ENCODE measurements at places on chromosomes 16 and 17.

GRCh38 chr16:51388516-51388951 lies 237.5 kb upstream of the SALL1 start:
- DNase-seq = no peak

- no peak for DNase-seq
These were observed 245 bp upstream of the RNF227 start for GRCh38 chr17:7916385-7916682.

DNA sequence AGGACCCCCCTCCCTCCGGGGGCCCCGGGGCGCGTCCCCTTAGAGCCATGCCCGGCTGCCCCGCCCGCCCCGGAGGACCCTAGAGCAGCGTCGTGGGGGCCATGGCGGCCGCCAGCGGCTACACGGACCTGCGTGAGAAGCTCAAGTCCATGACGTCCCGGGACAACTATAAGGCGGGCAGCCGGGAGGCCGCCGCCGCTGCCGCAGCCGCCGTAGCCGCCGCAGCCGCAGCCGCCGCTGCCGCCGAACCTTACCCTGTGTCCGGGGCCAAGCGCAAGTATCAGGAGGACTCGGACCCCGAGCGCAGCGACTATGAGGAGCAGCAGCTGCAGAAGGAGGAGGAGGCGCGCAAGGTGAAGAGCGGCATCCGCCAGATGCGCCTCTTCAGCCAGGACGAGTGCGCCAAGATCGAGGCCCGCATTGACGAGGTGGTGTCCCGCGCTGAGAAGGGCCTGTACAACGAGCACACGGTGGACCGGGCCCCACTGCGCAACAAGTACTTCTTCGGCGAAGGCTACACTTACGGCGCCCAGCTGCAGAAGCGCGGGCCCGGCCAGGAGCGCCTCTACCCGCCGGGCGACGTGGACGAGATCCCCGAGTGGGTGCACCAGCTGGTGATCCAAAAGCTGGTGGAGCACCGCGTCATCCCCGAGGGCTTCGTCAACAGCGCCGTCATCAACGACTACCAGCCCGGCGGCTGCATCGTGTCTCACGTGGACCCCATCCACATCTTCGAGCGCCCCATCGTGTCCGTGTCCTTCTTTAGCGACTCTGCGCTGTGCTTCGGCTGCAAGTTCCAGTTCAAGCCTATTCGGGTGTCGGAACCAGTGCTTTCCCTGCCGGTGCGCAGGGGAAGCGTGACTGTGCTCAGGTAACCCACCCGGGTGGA lies 759 bp downstream of the ALKBH5 start:
- no peak for DNase-seq

DNA sequence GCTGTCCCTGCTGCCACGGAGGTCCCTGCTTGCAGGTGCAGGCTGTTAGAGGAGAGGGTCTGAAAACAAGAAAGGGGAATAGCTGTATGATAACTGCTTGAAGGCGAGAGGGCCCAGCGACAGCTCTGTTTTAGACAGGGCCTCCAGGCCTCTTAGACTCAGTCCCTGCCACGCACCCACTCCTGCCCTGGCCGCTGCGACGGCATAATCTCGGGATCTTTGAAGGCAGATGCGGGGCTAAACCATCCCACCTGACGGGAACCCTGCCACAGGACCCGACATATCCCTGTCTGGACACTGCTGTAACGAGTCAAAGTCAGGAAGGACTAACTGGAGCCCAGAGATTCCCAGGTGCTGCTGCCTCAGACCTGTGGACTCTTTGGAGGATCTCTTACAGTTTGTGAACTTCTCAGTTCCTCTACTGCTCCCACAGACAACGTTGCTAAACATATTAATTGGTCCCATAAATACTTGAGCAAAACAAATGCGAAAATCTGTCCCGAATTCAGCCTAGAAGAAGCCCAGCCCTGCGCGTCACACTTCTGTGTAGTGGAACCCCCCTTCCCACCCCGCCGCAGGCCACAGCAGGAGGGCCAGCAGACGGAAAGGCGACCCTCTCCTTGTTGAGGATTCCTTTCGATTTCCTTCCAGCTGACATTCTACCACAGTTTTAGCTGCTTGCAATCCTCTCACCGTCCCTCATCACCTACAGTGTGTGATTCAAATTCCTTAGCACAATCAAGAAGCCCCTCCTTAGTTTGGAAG lies 998 bp upstream of the TMEM11 start:
- DNase-seq = no peak

DNA sequence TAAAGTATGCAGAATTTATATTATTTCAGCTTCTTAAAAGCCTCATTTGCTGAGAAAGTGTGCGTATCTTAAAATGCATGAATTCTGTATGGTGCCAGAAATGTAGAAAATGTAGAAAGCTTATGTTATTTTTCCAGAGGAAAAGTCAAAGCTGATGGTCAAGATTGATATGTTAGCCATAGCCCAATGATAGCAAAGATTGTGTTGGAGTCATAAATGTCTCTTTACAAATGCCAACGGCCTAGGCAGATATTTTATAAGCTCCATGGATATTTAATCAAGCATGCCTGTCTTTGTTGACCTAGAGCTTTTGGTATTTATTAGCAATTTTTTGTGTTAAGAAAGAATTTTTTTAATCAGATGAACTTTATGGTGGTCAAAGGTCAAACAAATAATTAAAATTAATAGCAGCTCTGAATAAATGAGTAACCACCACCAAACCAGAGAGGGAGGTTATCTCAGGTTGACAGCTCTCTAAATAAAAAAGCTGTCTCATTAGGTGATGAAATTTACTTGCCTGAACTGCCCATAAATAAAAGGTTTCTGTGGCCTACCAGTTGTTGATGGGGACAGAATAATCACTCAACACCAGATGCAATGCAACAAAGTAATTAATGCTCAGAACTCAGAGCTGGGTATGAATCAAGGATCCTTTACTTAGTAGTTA lies 28.5 kb downstream of the CLEC3A start:
- no peak for DNase-seq

GRCh38 chr17:56297184-56297583 lies 143.9 kb downstream of the ANKFN1 start:
- DNase-seq = no peak

DNA sequence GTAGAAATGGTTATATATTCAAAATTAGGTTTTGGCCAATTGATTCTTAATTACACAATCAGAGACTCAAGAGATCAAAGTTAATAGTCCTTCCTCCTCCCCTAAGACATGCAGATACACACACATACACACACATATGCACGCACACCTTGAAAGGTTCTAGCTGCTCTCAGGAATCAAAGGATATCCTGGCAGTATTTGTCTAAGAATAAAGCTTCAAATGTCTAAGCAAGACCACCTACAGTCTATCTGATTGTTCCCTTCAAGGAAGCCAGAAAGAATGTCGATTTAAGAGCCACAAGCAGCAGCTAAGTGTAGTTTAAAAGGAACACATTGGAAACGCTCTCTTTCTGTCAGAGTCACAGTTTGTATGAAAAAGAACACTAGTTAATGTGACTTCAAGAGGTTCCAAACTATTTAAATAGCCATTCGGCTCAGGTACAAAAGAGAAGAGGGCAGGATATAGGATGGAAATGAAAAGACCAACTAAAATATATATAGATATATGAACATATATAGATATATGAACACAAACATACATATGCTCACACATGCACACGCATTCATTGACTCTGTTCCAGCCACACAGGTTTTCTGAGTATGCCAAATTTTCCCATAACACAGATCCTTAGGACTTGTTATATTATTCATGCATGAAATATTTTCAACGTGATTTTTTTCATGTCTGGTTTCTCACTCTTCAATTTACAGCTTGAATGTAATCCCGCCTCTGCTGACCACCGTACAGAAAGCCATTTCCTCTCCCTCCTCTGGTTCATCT lies 79.0 kb downstream of the CDH8 start:
- DNase-seq = peak; percentile 74

DNA sequence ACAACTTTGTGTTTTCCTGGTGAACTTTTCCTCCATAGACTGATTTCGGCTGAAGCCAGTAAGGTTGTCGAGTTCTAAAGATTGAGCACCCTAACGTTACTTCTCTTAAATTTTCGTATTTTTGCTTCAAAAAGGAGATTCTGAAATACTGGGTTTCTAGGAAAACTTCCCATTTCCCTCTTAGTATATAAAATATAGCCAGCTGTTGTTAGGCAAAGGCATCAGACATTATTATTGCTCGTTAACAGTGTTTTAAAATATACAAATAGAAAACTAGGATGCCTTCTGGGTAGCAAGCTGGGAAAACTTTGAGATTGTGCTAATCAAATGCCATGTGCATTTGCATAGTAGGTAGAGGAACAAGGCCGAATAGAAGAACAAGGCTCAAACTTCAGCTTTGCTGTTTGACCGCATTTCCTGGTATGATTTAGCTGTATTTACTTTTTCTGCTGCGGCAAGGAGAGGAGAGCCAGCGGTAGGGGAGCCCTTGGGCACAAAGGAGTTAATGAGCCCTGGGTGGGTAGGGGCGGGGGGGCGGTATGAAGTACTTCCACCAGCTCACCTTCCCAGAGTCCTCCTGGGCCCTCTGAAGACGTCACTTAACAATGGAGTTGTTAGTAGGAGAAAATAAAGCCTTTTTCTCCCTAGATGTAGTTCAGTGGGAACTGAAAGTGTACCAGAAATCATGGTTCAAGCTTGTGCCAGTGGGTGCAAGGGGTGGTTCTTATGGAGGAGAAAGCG lies 151.9 kb downstream of the MSI2 start:
- no peak for DNase-seq

DNA sequence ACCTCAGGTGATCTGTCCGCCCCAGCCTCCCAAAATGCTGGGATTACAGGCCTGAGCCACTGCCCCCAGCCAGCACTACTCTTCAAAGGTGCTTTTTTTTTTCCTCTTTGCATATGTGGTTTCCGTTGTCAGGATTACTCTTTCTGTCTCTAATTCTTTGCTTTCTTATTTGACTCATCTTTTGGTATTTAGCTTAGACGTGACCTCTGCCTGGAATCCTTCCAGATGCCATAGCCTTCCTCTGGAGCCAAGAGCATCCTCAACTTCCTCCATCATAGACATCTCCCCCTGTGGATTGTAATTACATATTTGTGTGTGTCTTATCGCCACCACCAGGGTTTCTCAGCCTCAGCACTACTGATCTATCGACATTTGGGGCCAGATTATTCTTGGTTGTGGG lies 84.4 kb upstream of the XYLT1 start:
- DNase-seq = no peak

GRCh38 chr17:42284024-42284369 lies 4.3 kb upstream of the STAT5A start:
- DNase-seq = no peak

- no peak for DNase-seq
These were observed 134.2 kb downstream of the MGAT5B start for GRCh38 chr17:77002103-77003045.

DNA sequence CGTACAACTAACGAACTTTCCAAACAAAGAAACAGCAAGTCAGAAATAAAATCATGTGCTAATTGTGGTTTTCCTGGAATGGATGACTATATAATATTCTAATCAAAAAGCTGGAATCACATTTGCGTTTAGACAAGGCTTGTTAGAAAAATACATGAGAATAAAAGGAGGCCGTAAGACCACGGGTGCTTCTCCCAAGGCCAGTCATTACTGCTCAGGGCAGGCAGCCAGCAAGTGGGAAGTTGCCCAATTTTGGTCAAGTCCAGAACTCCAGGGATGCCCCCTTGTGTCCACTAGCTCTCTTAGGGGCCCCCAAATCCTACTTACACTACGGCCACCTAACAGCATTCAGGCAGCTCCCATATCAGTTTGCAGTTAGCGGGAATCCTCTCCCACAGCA lies 25.9 kb upstream of the LYRM9 start:
- DNase-seq = no peak

GRCh38 chr16:67529582-67530012 lies 968 bp downstream of the RIPOR1 start:
- DNase-seq = no peak

GRCh38 chr17:16474012-16474725 lies 17.8 kb downstream of the LRRC75A start:
- DNase-seq = no peak

GRCh38 chr17:48907713-48908046 lies 527 bp upstream of the UBE2Z start:
- no peak for DNase-seq

- DNase-seq = no peak
These were observed 51.9 kb upstream of the CACNG3 start for GRCh38 chr16:24204150-24204665.

GRCh38 chr16:30677931-30678585 lies 19.8 kb downstream of the FBRS start:
- no peak for DNase-seq

- DNase-seq = no peak
These were observed 439.7 kb upstream of the RBFOX1 start for GRCh38 chr16:6892966-6893365.

DNA sequence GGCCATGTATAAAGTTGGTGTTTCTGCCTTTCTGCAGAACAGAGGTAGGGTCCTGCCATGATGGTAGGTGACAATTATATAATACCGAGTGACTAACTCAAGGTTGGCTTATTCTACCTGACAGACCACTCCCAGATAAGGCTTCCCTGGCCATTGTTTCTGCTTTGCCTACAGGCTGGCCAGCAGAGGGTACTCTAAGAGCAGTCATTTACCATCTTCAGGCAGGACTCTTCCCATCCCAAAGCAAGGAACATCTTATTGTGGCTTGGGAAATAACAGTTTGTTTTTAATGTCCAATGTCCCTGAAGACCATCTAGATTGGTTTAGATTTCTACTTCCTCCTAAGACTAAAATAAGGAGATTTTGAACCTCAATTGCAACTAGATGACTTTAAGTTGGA lies 74.1 kb downstream of the SNX11 start:
- peak; percentile 24 for DNase-seq

DNA sequence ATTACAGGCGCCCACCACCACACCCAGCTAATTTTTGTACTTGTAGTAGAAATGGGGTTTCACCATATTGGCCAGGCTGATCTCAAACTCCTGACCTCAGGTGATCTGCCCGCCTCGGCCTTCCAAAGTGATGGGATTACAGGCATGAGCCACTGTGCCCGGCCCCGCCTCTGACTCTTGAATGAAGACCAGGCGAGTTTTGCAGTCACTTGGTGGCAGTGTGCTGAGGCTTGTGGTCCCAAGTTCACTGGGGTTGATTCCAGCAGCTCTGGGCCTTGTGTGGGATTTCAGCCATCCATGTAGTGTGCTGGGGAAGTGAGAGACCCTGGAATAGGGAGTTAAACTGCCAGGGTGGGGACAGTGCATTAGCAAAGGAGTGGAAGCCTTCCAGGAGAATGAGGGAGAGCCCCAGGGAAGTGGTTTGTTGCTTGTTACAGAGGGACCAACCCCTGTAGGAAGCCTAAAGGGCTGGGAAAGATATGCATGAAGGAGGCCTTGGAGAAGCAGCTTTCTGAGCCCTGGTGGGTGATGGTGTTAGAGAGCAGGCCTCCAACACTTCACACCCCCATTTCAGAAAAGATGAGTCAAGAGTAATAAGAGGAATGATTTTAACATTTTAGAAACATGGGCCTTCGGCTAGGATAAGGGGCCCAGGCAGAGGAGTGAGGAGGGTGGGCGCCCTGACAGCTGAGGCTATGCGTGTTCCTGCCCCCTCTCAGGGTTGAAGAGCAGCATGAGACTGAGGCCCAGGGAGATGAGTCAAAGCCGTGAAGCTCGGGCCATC lies 14.5 kb downstream of the PSKH1 start:
- no peak for DNase-seq

- no peak for DNase-seq
These were observed 6.5 kb upstream of the UBB start for GRCh38 chr17:16374146-16374938.
